CD4-positive, alpha-beta T cell treated with Interleukin-21 for 1 hour (primary cell): ENCODE measurements at places on chromosomes 4 and X.

DNA sequence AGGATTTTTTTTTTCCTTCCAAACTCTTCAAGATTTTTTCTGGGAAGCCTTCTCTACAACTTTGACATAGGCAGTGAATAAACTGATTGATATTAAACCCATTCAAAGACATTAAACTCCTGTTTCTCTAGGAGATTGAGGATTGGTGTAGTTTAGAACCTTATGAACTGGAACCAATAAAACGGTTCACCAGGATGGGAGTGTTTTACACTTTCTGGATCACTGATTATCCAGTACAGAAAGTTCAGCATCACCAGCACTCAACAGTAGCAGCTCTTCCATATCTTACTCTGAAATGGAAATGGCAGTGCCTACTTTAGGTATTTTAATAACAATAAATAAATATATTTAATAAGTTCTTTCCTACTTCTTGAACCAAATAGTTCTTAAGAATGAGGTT lies 76.7 kb downstream of the BMPR1B start:
- no peak for DNase-seq

GRCh38 chr4:8697826-8698225 lies 105.3 kb downstream of the CPZ start:
- DNase-seq: no peak

- DNase-seq: no peak
These were observed 4.8 kb upstream of the SOX3 start for GRCh38 chrX:140509468-140510305.

GRCh38 chr4:165972747-165973146 lies 99.7 kb downstream of the TLL1 start:
- no peak for DNase-seq

GRCh38 chr4:140666889-140667614 lies 89.1 kb downstream of the TBC1D9 start:
- DNase-seq: no peak

DNA sequence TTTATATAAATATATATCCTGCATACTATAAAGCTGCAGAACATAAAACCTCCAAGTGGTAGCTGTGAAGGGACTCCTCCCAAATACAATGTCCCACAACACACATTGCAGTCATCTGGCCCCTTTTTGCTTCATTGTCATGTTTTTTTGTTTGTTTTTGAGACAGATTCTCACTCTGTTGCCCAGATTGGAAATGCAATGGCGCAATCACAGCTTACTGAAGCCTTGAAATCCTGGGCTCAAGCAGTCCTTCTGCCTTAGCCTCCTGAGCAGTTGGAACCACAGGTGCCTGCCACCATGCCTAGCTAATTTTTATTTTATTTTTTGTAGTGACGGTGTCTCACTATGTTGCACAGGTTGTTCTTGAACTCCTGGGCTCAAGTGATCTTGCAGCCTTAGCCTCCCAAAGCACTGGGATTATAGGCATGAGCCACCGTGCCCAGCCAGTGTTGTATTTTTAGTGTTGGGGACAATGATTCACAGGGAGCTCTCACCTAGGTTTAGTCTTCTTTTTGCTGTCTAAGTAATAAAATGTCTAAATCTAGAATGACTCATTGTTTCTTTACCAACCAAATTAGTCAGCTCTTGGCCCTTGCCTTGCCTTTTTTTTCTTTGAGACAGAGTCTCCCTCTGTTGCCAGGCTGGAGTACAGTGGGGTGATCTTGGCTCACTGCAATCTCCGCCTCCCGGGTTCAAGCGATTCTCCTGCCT lies 24.0 kb upstream of the XIAP start:
- DNase-seq: no peak

DNA sequence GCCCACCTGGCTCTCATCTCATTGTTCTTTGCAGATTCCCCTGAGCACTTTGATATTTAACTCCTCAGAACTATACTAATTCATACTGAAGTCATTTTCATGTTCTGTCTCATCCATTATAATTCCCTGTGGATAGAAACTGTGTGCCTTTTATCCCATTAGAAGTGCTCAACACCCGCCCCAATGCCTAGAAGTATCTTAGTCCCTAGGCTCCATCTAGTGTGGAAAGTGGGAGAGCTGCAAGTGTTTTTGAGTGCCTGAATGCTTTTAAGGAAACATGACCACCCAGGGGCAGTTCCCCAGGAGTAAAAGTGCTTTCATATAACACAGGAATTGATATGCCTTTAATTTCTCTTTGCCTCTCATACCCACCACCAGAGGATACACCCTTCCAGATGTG lies 117.0 kb downstream of the CHRDL1 start:
- no peak for DNase-seq

DNA sequence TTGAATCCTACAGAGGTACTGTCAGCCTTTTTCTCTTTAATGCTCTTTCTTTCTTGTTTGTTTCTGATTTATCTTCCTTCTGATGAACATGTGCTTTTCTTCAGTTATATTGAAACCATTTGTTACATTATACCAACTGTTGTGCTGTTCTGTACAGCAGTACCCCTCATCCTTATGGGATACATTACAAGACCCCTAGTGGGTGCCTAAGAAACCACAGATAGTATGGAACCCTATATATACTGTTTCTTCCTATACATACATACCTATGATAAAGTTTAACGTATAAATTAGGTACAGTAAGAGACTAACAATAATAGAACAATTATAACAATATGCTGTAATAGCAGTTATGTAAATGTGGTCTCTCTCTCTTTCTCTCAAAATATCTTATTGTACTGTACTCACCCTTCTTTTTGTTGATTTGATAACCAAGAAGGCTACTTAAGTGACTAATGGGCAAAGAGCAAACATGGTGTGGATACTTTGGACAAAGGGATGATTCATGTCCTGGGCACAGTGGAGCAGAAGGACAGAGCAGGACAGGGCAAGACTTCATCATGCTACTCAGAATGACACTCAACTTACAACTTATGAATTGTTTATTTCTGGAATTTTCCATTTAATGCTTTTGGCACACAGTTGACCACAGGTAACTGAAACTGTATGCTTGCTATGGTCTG lies 10.7 kb upstream of the YIPF7 start:
- no peak for DNase-seq

GRCh38 chrX:68511255-68511654 lies 12.4 kb downstream of the YIPF6 start:
- DNase-seq: peak; percentile 54

DNA sequence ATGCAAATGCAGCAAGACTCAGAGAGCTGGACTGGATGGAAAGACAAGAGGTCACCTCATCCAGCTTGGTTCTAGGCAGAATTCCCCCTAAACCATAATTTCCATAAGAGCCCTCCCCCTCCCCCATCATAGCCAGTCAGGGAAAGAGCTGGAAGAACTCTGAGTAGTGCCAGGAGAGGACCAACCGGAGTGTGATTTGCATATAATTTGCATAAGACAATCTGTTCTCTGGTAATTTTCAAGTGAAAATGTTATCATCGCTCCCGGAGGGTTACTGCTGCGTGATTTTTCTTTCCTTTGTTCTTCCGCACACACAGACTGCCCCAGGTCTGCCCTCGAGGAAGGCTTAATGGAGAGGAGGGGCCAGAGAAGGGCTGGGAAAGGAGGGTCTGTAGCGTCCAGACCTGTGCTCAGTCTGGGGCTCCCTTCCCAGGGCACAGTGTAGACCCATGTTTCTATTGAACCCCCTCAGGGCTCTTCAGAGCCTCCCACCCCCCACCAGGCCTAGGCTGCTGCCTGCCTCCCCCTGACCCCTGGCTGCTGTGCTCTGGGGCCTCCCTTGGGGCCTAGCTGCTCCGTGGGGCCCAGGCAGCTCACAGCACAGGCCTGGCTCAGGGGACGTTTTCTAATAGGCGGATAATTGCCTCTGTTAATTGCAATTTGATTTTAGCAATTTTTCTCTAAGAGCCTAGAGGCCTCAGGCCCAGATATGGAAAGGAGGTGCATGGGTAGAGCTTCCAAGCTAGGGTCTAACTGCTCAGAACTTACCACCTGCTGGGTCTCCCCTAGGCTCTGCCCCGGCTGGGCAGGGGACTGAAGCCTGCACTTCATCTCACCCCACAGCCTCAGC lies 90.4 kb upstream of the PJA1 start:
- no peak for DNase-seq

- DNase-seq: no peak
These were observed 558.7 kb downstream of the GRID2 start for GRCh38 chr4:92862509-92862908.

- DNase-seq: no peak
These were observed 175.5 kb downstream of the RAPGEF2 start for GRCh38 chr4:159278399-159278798.

DNA sequence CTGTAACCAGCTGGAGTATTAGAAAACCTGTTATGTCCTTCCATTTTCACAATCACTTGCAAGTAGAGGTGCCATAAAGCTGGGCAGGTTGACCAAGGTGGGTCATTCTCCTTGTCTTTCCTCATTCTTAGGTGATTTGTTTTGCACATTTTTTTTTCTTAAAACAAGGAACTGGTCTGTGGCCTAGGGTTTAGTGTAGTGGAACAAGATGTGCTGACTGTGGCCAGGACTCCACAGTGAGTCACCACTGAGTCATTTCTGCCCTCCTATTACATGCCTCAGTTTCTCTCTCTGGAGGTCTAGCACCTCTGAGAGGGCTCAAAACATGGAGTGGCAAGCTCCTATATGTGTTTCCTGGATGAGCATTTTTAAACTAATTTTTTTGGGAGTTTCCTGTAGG lies 355.9 kb downstream of the GPM6A start:
- no peak for DNase-seq

DNA sequence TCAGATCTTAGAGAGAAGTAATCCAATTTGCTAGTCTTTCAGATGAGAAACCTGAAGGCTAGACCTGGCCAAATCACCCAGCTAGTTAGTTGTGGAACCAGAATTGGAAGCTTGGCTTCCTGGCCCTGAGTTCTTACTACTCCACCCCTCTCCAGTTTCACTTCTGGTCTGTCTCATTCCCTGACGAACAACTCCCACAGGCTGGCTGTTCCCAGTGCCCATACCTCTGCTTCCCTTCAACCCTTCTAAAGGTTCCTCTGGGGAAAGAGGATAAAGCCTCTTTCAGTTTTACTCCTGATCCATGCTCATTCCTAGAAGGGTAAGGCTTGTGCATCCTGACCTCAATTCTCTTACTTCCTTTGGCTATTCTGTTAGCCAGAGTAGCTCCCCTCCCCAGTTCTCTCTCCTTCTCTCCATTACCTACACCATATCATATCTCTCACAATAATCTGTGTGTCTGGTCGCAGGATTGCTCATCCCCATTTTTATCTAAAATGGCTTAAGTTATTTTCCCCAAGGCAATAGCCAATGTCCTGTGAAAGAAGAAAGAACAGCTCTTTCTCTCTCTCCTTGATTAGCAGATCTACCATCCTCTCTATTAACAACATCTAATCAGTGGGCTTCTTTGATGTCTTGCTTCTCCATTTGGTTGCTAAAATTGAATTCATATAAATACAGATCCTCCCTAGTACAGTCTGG lies 155.0 kb upstream of the MAOA start:
- no peak for DNase-seq

GRCh38 chr4:139915037-139915436 lies 238.9 kb downstream of the MAML3 start:
- DNase-seq: no peak

DNA sequence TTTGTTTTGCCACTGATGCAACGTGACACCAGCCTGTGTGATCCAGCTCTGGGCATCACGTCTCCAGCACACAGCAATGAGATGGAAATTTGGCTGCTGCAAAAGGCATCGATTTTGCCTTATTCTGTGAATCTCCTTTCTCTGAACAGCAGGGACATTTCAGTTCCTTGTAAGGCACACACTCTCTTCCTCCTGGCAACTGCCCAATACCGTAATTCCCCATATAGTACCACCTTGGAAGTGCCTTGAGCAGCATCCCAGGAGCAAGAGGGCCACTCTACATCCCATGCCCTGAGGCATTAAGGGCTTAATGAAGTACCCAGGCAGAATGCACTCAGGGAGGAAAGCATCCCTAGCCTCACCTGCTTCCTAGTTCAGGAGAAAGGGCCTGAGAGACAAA lies 10.5 kb upstream of the MAMLD1 start:
- DNase-seq: no peak

DNA sequence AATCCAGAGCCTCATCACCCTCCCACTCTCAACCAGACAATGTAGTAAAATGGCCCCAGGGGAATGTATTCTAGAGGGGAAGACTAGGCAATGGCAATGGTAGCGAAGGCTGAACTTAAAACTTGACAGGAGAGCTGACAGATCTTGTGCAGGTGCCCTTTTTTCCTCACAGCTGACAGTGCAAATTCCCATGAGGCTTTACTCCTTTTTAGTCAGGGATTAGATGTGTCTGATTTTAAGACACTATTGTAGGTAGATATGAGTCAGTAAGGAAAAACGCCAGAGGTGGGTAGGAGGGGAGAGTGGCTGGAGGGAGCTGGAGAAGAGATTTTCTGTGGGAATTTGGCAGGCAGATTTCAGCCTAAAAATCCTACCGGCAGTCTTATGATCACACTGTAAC lies 10.7 kb downstream of the CAPN6 start:
- DNase-seq: no peak

GRCh38 chr4:141686879-141687278 lies 50.5 kb downstream of the IL15 start:
- no peak for DNase-seq

DNA sequence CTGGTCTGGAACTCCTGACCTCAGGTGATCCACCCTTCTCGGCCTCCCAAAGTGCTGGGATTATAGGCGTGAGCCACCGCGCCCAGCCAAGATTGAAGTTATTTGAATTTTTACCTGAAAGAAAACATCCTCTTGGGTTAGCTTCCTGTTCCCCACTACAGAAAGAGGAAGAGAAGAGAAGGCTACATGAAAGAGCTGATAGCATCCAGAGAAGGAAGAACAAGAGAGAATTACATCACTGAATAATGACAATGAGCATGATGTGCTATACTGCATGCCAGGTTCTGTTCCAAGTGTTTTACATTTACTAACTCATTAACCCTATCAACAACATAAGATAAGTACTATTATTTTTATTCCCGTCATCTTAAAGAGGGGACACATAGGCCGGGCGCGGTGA lies 11.5 kb upstream of the TBC1D1 start:
- DNase-seq: no peak

- DNase-seq: no peak
These were observed 73.3 kb downstream of the NCAPG start for GRCh38 chr4:17884063-17884462.

GRCh38 chrX:65783746-65784145 lies 116.3 kb downstream of the MSN start:
- no peak for DNase-seq

GRCh38 chr4:174867903-174868302 lies 38.9 kb upstream of the GLRA3 start:
- no peak for DNase-seq
